Right lobe of liver (tissue), 6 donors: ENCODE measurements at places on chromosomes 1 and 21. TPM values are rescaled to one million over a fixed set of nuclear protein-coding genes. Genes with fewer than 3 reads are reported as not detected.

PROK1 gene
- total RNA-seq, result not detected

DNA sequence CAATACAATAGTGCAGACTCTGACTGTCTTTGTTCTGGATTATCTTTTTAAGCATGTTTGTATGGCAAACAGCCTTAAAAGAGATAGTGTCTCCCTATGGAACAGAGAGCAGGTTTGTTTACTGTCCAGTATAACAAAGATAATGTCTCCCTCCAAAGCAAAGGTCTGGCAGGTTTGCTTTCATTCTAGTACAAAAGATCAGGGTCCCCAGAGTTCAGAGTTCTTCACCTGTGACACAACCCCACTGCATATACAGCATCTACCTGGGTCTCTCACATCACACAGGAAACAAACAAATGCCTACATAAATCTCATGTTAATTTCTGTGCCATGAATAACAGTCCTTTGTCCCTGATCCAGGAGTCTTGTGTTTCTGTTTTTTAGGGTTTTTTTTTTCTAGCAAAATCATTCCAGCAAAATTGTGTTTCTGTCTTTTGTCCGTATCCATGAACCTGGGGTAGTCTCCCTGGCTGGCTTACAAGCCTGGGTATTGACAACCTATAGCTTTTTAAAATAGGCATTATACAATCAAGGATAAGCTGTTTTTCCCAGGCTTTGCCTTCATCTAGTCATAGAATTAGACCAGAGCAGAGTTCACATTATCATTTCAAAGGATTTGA, 89.4 kb upstream of the PTBP2 start:
- no peaks in the 10 kb centered on the region for H3K36me3 ChIP-seq
- no peaks in the 10 kb centered on the region for H3K27me3 ChIP-seq
- no peak overlapping the region for H3K27ac ChIP-seq

DNA sequence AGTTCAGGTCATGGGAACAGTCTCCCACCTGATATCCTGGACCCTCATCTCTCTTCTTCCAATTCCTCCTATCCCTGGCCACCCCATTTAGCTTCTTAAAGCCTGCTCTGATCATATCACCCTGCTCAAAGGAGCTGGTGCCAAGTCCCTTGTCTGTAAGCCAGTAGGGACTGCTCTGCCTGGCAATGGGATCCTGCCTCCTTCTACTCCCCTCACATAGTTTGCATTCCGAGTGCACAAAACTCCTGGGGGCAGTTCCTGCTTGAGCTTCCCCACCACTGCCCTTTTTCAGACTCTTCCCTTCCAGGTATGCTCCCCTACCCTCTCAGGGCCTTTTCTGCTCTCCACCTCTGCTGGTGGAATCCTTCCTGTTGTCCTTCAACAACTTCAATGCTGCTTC, 48.1 kb downstream of the NGF start:
- no peak for DNase-seq
- no peak overlapping the region for H3K4me3 ChIP-seq
- no peaks in the 10 kb centered on the region for H3K27me3 ChIP-seq
- H3K36me3 ChIP-seq, result no peaks in the 10 kb centered on the region

DNA sequence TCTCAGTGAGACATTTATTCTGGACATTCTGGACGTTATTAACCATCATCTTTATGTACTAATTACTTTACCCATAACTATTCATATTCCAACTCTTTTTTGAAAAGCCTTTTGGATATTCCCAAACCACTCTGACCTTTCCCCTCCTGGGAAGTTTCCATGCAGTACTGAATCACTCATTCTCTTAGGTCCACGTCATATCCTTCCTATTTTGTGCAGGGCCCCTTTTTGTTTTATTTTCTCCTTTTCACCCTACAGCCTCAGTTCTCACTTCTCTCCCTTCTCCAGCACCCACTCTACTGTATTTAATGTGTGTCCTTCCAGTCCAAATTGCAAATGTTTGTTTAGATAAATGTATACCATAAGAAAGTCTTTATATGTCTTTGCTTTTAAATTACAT, 16.4 kb upstream of the ATP1A1 start:
- no peaks in the 10 kb centered on the region for H3K36me3 ChIP-seq
- H3K4me1 ChIP-seq, result no peaks in the 10 kb centered on the region
- no peak overlapping the region for H3K4me3 ChIP-seq
- DNase-seq, result no peak
- H3K27me3 ChIP-seq, result no peaks in the 10 kb centered on the region

DNA sequence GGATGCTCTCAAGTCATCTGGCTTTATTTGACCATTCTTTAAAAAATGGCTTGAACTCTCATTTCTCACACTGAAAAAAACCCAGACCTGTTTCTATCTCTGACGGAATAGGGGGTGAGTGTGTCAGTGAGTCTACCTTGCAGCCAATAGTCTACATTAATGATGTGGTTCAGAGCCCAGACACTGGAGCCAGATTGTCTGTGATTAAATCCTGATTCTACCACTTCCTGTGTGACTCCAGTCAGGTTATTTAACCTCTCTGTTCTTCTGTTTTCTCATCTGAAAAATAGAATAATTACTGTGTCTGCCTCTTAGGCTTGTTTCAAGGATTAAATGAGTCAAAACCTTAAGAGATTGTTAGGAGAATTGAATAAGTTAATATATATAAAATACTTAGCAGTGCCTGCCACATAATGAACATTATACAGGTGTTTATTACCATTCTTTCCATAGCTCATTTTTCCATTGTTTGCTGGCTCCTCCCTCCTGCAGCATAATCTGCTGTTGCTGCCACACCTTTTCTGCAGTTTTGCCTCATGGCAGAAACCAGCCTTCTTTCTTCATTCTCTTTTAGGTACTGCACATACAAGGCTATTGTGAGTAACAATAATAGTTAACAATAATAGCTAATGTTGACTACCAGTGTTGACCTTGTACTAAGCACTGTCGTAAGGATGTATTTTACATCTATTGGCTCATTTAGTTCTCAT, 157.6 kb upstream of the IVNS1ABP start:
- H3K4me1 ChIP-seq, result peaks cover 22% of the 10 kb centered on the region
- no peaks in the 10 kb centered on the region for H3K36me3 ChIP-seq
- H3K4me3 ChIP-seq, result no peak overlapping the region
- no peak for DNase-seq

RGSL1 gene
- total RNA-seq, result not detected

DNA sequence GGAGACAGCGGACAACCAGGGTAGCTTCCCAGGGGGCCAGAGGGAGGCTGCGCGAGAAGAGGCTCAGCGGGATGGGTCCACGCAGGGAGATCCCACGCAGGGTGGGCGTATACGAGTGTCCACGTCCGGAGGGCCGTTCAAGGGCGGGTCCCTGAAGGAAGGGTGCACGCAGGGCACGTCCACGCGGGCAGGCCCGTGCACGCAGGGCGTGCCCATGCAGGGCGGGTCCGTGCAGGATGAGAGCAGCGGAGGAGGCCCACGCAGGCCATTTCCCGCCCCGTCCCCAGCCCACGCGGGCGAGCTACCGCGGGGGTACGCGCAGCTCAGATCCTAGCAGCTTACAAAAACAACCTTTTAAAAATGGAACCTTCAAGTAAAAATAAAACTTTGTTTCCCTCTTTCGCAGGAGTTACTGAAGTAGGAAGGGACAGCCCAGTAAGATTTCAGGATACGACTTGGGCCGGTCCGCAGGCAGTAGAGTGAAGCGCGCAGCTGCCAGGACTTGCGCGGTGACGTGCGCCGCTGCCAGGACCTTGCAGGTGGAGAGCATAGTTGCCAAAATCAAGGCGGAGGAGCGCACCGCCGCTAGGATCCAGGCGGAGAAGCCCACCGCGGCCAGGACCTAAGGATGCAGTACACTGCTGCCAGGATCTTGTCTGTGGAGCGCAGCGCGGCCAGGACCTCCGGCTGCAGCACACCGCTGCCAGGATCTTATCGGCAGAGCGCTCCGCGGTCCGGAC, 416 bp upstream of the RNF187 start:
- peaks cover 9% of the 10 kb centered on the region for H3K4me1 ChIP-seq
- H3K4me3 ChIP-seq, result peak overlapping the region; percentile 92
- H3K36me3 ChIP-seq, result no peaks in the 10 kb centered on the region
- DNase-seq, result peak; percentile 74
- H3K27me3 ChIP-seq, result no peaks in the 10 kb centered on the region
- H3K27ac ChIP-seq, result peak overlapping the region; percentile 100

KCNJ15 gene
- total RNA-seq, result 0.43 TPM

DNA sequence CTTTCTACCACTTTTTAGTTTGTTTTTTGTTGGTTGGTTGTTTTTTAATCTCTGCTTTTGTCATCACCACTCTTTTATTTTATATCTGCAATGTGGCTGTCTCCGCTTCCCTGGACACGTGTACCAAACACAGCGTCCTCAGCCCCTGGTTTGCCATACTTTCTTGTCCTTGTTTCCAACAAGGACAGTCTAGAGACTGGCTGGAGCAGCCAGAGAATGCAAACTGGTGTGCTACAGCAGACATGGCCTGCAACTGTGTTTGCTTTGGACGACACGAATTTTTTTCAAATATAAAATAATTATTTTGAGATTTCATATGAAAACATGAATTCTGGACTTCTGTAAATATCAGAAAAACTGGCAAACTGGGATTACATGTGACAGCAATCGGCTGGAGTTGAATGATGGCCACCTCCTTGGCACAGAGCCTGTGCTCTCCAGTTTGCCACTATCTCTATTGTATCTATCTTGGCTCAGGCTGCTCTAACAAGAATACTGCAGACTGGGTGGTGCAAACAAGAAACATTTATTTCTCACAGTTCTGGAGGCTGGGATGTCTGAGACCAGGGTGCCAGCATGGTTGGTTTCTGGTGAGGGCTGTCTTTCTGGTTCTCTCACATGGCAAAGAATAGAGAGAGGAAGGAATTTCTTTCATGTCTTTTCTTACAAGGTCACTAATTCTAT, 34.6 kb upstream of the POU2F1 start:
- H3K36me3 ChIP-seq, result no peaks in the 10 kb centered on the region
- H3K27ac ChIP-seq, result no peak overlapping the region
- no peaks in the 10 kb centered on the region for H3K27me3 ChIP-seq
- DNase-seq, result no peak
- H3K4me3 ChIP-seq, result no peak overlapping the region
- no peaks in the 10 kb centered on the region for H3K4me1 ChIP-seq

DNA sequence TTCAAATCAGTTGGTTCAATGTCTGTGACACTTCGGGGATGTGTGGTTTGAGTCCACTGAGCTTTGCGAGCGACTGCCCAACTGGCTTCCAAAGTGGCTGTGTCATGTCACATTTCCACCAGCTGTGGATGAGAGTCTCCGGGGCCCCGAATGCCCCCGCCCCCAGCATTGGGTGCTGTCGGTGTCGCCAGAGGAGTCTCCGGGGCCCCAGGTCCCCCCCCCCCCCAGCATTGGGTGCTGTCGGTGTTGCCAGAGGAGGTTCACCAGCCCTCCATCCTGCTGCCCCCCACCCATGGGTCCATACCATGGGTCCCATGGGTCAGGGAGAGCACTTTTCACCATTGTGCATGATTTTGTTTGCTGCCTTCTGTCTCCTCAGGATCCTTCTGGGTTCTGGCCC, 9.0 kb upstream of the SMYD3 start:
- no peaks in the 10 kb centered on the region for H3K36me3 ChIP-seq
- no peaks in the 10 kb centered on the region for H3K27me3 ChIP-seq
- H3K4me1 ChIP-seq, result no peaks in the 10 kb centered on the region
- H3K27ac ChIP-seq, result no peak overlapping the region
- no peak overlapping the region for H3K4me3 ChIP-seq

DNA sequence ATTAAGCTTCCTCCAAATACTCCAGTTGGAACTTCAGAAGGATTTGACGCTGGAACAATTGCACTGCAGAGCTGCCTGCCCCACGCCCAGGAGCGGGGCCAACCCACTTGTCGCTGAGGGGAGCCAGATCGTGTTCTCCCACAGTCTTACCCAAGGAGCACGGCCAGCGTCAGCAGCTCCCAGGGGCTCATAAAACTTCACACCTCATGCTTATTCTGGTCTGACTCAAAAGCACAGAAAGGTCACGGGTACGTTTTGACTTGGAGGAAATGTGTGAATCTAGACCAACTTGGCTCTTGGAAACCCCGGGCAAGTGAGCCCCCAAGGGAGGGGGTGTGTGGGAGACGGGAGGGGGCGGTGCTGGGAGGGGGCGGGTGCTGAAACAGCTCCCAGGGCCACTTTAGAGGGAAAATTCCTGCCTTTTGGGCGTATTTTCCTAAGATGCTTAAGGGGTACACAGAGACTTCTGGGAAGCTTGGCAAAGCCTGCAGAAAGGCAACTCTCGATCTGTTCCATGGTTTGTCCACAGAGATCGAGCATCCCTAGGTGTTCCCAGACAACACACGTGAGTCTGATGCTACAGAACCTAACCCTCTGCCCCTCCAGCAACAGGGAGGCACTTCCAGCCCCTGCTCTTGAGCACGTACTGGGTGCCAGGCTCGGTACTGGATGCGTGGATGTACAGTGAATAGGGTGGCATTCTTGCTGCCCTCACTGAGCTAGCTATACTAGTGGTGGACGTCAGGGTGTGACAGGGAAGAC, 98.9 kb downstream of the DHRS3 start:
- DNase-seq, result no peak
- H3K4me3 ChIP-seq, result no peak overlapping the region
- H3K27me3 ChIP-seq, result no peaks in the 10 kb centered on the region
- H3K4me1 ChIP-seq, result no peaks in the 10 kb centered on the region

DNA sequence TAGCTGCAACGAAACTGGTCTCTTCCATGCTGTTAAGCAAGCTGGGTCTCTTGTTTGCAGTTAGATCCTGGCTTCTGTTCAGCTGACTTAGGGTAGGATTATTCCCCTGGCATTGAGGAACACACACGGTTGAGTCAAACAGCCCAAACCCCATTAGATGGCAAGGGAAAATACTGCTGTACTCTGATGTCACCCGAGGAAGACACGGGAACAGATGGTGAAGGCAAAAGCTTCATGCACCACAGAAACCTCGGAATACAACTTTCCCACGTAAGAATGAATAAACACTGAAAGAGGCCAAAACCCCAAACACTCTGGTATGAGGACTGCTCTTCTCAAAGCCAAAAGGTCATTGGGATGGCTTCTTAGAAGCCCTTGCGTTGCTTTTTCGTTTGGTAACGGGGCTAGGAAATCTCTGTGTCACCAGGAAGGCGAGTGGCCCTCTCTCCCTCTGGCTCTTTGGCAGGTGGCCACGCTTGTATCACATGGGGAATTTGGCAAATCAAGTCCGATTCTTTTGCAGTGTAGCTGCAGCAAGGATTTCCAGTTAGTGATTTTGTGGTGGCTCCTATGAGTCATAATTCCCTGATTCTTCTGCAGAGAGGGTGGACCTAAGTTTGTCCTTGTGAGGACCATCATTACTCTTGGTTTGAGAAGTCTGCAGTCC, 16.7 kb upstream of the LYST start:
- H3K36me3 ChIP-seq, result no peaks in the 10 kb centered on the region
- H3K27ac ChIP-seq, result peak overlapping the region; percentile 75
- H3K4me1 ChIP-seq, result no peaks in the 10 kb centered on the region
- peak overlapping the region; percentile 46 for H3K4me3 ChIP-seq
- no peaks in the 10 kb centered on the region for H3K27me3 ChIP-seq

DNA sequence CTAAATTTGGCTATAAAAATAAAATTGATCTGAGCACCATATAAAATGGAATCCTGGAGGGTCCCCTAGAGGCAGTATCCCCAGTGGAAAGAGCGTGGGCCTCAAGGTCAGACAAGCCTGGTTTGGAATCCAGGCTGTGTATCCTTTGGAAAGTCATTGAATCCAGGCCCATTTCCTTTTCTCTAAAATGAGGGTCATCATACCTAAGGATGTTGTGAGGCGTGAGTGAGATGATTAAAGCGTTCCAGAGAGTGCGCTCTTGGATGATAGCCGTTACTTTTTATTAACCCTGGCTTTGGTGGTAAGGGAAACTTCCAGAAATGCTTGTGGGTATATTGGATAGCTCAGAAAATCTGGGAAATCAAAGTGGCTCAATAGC, 683 bp upstream of the ZNF436 start:
- H3K4me1 ChIP-seq, result no peaks in the 10 kb centered on the region
- peak overlapping the region; percentile 63 for H3K27ac ChIP-seq
- DNase-seq, result no peak
- H3K4me3 ChIP-seq, result no peak overlapping the region
- H3K27me3 ChIP-seq, result no peaks in the 10 kb centered on the region
- no peaks in the 10 kb centered on the region for H3K36me3 ChIP-seq
